Naive B cell (primary cell): ENCODE measurements at places on chromosomes 2 and 18. TPM values are rescaled to one million over a fixed set of nuclear protein-coding genes. Genes with fewer than 3 reads are reported as not detected.

GRCh38 chr2:221563270-221563985 lies 8.7 kb downstream of the EPHA4 start:
- DNase-seq: no peak

MROH2A gene
- polyA plus RNA-seq: not detected

- no peak for DNase-seq
Measured at GRCh38 chr2:53018825-53019425, 748.7 kb upstream of the CHAC2 start.

GRCh38 chr2:36650031-36650829 lies 46.3 kb upstream of the VIT start:
- DNase-seq: no peak

DNA sequence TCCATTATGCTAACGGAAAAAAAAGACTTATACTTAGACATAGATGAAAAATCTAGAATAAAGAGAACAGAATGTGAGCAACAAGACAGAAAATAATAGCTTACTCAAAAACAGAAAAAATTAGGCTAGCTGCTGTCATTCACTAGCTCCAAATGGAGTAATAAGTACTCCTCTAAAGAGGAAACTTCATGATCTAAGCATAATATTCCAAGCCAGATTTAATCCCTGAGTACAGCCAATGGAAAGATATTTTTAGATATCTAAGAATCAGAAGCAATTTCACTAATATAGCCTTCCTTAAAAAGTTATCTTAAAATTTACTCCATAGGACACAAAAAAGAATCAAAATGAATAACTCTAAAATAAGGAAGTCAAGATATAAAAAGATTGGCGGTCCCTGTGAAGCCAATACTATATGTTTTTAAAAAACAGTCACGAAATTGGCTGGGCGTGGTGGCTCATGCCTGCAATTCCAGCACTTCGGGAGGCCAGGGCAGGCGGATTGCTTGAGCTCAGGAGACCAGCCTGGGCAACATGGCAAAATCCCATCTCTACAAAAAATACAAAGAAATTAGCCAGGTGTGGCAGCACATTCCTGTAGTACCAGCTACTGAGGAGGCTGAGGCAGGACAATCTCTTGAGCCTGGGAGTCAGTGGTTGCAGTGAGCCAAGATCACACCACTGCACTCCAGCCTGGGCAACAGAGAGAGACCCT lies 123.2 kb upstream of the BCL2L11 start:
- no peak for DNase-seq

IL18R1 gene
- 0.39 TPM for polyA plus RNA-seq
